ENCODE measurements at places on chromosomes 13 and 19.

DNA sequence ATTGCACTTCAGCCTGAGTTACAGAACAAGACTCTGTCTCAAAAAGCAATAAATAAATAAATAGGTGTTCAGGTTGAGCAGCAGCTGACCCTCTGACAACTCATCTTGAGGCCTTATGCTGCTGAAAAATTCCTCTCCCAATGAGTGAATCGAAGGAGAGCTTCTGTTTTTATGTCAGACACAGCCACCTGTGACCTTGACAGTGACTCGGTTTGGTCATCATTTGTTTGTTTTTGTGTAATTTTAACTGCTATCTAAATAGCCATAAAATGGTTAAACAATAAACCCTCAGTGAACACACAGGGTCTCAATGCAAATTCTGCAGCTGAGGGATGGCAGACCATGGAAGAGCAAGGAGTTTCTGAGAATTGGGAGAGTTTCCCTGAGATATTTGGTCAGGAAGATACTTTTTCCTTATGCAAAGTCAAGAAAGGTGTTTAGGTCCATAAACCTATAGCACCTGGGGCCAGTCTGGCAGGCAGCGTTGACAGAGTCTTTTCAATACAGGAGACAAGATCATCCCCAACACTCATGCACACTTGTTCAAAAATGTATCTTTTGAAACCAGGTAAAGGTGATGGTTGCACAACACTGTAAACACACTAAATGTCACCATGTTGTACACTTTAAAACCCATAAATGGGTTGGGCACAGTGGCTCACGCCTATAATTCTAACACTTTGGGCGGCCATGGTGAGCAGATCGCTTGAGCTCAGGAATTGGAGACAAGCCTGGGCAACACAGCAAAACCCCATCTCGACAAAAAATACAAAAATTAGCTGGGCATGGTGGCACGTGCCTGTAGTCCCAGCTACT, 16.6 kb upstream of the SLC25A30 start:
- no peak for DNase-seq

DNA sequence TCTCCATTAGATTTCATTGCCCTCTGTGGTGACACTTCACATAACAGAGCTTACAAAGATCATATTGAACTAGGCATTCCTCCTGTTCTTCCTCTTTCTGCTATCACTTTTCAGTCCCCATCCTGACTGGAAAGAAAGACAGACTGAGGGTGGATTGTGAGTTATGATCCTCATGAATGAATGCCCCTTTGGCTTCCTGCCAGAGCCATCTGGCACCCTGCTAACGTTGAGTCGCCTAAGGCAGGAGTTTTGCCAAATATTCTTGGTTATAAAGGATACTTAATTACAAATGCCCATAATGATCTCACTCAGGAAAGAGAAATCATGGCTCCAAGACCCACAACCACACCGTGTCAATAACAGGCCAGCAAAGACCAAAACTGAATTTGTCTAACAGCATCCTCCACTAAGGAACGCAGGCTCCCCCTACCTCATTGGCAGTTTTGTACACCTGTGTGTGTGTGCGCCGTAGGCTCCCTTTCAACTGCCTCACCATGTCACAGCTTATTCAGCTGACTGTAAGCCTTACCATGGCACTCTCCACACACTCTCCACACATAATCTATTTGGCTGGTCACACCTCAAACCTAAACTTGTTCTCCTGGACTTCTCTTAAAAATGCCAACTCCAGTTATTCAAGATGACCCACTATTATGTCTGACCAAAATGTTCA, 15.5 kb downstream of the ZNF211 start:
- no peak for DNase-seq

GRCh38 chr13:93079294-93079693, 147.3 kb upstream of the GPC6 start:
- no peak for DNase-seq

GRCh38 chr13:37375724-37376123, 222.8 kb downstream of the POSTN start:
- no peak for DNase-seq

DNA sequence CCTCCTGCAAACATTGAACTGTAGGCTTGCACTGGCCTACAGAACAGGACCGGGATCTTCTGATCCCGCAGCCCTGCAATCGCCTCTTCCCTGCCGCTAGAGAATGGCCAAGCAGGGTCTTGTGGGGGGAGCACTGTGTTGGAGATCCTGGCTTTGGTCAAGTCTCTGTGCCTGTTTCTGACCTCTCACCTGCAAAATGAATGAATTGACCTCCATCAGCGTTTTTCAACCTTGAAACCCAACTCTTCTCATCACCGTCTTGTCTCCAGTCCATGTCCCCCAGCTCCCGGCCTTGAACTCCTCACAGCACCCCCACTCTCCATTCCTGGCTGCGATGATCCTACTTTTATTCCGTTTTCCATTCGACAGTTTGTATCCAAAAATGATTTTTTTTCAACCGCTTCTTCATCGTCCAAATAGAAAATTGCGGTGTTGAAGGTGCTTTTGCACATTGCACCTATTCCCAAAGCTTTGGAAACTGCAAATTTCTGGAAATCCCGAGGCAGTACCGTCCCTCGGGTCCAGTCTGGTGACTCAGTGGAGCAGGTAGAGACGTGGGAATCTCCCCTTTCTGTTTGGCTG, 2.0 kb downstream of the MYO9B start:
- no peak for DNase-seq

GRCh38 chr19:21912654-21913053, 76.7 kb upstream of the ZNF43 start:
- DNase-seq, result no peak

- no peak for DNase-seq
Measured at GRCh38 chr13:27295096-27295495, 24.5 kb downstream of the RASL11A start.

DNA sequence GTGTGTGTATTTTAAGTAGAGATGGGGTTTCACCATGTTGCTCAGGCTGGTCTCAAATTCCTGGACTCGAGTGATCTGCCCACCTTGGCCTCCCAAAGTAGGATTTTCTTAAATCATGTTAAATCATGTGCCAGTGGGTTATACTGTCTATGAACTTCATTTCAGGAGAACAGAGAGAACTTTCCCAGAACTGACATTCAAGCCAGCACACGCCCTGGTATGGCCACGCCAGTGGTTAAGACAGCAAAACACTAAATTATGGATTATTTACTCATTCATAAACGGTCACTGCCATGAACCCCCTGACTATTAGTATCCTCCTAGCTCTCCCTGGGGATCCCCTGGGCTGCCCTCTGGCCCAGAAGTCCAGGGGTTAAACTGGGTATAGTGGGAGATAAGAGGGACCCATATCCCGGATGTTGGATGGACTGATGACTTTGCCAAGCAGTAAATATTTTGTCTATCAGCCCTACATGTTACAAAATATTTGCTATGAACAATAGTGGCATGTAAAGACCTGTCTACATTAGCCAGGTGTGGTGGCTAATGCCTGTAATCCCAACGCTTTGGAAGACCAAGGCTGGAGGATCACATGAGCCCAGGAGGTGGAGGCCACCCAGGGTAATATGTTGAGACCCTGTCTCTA, 16.1 kb upstream of the STRN4 start:
- DNase-seq, result no peak

- DNase-seq, result no peak
Measured at GRCh38 chr13:24822640-24823039, 58.7 kb downstream of the RNF17 start.

- DNase-seq, result no peak
Measured at GRCh38 chr19:39587496-39587895, 14.8 kb upstream of the LGALS13 start.

- peak; percentile 57 for DNase-seq
Measured at GRCh38 chr19:16161840-16162239, 11.5 kb downstream of the CIB3 start.

- peak; percentile 90 for DNase-seq
Measured at GRCh38 chr19:58150328-58150921, at the start of gene ZNF329. TSS of gene ZNF329 (minus strand) at chr19:58150789. CDS start at chr19:58129503, 21,286 bp downstream.

DNA sequence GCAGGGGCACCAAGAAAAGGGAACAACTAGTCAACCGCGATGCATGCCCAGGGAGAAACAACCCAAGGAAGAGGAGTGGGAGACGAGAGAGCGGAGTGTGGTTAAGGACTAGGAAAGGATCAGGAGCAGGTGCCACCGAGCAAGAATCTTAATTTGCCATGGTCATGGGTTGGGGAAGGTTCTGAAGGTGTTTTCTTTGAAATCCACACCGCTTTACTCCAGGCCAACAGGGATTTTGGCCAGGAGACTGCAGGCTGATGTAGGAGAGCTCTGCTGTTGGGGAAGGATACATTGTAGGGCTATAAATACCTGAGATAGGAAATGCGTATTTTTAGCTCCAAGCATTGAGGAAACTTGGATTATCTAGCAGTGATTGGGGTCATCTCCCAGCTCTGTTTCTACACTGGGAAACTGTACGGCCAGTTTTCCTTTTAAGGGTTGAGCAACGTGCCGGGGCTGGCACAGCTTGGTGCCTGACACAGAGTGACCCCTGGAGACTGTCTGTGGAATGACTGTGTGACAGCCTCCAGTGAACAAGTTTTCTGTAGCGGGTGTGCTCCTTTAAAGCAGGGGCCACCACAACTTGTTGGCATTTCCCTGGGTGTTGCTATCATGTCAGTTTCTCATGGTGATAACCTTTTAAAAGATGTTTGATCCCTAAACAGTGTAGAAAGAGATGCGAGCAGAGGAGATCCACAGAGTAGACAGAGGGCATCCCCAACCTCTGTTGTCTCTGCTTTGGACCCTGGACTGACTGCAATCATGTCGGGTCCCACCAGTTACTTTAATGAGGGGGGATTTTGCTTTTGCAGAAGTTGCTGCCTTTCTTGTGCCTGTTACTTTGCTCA, 34.3 kb downstream of the ZNF536 start:
- no peak for DNase-seq

DNA sequence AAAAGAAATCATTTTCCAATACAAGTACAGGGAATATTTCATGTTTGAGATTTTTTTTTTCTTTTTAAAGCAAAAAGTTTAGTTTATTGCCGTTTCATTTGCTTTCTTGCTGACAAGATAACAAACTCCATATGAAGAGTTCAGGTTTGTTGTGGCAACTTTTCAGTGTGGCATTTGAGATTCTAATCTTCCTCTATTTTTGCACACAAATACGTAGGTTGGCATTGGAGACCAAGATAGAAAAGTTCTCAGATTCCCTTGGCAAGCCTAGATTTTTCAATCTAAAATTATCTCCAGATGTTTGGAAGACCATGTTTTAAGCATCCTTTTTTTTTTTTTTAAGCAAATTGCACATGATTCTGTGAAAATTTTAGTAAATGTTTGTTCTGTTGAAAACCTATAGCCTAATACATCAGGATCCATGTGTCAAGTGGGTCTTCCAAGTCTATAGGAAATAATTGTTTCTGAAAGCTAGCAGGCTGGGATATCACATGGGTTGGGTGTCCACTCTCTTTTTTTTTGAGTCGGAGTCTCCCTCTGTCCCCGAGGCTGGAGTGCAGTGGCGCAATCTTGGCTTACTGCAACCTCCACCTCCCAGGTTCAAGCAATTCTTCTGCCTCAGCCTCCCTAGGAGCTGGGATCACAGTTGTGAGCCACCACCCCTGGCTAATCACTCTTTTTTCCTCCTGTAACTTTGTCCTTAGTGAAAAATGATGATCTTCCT, 2.6 kb downstream of the GARRE1 start:
- DNase-seq, result no peak

All from stimulated activated CD4-positive, alpha-beta T cell treated with anti-CD3 and anti-CD28 coated beads, Interleukin-1b, Interleukin-23, amount 100 ng/mL, for 48 hours (primary cell).